ENCODE measurements at places on chromosomes 3 and 15.

GRCh38 chr15:40134885-40135284 is 26.0 kb upstream of the BUB1B start:
- no peak for DNase-seq

GRCh38 chr3:32963871-32964270 is 12.4 kb downstream of the CCR4 start:
- DNase-seq, result no peak

DNA sequence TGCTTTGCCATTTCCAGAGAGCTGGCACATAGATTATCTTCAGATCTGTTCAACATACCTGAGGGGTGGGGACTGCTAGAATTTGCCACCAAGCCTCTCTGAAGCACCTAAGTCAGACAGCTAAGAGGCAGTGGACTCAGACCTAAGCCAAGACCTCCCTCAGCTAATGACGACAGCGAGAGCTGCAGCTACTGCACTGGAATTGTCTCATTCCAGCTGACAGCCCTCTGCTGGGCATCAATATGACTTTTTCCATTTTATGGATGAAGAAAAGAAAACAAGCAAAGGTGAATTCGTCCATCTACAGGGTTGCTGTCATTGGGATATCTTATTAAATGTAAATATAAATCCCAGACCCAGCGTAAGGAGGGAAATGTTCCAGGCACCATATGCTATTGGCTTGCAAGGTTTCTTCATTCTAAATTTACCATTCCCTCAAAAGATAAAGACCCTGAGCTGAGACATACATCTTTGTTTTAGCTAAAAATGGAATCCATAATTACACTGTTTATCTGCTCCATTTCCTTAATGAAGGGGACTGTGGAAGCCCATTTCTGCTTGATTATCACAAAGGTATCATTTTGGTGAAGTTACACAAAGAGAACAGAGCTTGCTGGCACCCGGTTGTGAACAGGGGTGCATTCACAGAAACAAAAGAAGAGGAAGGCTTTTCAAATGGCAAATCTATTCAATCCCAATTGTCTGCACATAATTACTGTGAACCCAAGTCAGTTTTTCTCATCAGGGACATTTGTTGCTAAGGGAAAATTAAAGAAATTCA is 85.5 kb upstream of the LRTM1 start:
- no peak for DNase-seq

DNA sequence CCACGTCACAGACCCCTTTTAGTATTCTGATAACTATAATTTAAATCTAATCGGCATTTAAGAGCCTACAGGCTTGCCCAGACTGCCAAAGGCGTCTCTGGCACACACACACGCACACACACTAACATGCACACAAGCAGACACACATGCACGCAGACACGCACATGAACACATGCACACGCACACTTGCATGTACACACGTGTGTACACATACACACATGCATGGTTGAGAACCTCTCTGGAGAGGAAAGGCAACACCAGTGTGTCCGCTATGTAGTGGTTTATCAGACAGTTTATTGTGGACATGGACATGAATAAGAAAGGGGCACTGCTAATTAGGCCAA is 102.1 kb downstream of the FBLN2 start:
- no peak for DNase-seq

GRCh38 chr3:16739541-16740105 is 134.4 kb upstream of the DAZL start:
- no peak for DNase-seq

- no peak for DNase-seq
Observed at GRCh38 chr3:37338500-37338899, 164.1 kb upstream of the LRRFIP2 start.

DNA sequence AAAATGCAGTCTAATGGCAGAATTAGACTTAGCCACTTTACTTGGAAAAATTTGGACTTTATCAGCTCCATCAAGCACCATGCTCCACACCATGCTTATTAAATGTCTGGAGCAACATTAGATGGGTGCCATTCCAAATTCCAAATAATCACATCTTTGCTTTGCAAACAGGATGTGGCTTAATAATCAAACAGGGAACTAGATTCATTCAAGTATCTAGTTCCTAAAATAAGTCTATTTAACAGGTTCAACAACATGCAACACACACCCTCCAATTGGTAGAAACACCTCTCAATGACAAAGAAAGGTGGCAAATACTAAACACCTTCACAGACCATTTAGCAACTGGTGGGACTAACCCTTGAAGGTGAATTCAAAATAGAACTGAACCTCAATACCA is 3.5 kb downstream of the HEXA start:
- DNase-seq, result no peak

GRCh38 chr15:66757521-66757920 is 55.5 kb downstream of the SMAD6 start:
- no peak for DNase-seq

GRCh38 chr3:131174752-131175151 is 148.1 kb downstream of the NEK11 start:
- no peak for DNase-seq

GRCh38 chr15:25797936-25798901 is 64.9 kb downstream of the ATP10A start:
- DNase-seq, result no peak

- DNase-seq, result no peak
Observed at GRCh38 chr3:13702286-13702685, 153.4 kb downstream of the FBLN2 start.

- peak; percentile 55 for DNase-seq
Observed at GRCh38 chr15:57259568-57260040, 116.7 kb upstream of the CGNL1 start.

- no peak for DNase-seq
Observed at GRCh38 chr3:126304291-126304690, 52.9 kb downstream of the KLF15 start.

- no peak for DNase-seq
Observed at GRCh38 chr3:124787476-124788195, 57.4 kb downstream of the UMPS start.

DNA sequence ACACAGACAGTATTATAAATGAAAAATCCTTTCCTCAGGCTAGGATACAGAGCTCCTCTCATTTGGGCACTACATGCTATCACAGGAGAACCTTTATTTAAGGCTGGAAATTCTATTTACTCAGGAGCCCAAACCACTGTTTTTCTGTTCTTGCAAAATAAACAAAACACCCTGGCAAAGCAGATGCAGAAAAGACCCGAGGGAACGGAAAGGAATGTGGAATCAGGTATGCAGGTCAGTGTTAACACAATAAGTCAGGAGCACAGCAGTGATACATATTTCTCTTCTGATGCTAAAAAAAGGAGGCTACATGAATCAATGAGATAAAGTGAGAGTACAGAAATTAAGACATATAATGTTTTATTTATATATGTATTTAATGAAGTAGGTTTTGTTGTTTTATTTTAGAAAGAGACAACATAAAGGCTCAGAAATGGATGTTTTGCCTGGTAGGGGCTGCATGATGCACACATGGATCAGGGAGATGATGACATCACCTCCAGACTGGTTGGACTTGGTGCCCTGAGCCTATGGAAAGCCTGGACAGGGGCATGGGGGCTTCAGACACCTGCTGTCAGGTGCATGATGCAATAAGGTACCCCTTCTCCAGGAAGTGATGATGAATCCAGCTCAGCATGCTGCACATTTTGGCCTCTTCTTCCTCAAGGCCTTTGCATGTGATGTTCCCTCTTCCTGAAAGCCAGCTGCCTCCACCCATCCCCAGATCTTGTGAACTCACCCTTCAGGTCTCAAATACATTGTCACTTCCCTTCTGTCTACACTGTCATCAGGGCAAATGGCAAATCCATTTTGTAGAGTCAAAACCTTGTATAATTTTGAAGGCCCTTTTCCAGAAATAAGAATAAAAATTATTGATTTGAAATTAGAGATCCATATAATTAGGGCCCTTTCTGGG is 19.1 kb upstream of the RBP1 start:
- no peak for DNase-seq

- DNase-seq, result no peak
Observed at GRCh38 chr3:102237181-102237580, 197.6 kb upstream of the ZPLD1 start.

DNA sequence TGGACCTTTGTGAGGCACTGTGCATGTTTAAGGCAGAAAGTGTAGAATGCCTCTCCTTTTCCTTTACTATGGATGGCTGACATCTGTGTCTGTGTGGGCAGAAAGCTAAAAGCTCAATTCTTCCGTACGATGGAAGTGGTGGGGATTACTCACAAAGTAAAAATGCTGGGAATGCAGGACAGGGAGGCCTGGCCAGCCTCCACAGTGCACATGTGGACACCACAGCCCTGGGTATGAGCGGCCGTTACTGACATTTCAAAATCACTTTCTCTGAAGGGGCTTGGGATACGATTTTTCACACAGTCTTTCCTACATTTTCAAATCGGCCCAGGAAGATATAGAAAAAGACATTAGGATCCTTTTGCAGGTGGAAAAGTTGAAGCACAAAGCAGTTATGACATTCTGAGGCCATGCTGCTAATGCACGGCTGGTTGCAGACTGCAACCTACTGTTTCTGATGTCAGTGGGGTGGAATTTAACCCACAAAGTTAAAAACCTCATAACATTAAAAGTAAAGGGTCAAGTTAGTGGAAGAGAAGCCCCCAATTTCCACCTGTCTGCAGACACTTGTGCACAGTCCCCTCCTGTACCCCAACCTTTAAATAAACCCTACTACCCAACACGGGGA is 27.9 kb downstream of the EHD4 start:
- DNase-seq, result no peak

DNA sequence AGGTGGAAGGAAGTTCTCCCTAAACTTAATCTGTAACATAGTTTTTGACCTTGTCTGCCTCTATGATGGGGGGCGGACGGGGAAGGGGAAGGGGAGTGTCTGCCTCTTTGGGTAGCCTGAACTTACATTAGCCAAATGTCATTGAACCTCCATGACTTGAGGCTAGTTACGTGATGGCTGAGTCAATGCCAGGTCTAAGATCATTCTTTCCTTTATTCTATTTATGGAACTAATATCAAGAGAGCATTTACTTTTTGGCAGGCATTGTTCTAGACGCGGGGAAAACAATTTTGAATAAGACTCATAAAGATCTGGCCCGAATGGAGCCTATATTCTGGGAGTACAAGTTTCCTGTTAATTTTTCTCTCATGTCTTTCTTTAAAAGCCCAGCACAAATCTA is 340.7 kb upstream of the C2CD4B start:
- DNase-seq, result no peak

DNA sequence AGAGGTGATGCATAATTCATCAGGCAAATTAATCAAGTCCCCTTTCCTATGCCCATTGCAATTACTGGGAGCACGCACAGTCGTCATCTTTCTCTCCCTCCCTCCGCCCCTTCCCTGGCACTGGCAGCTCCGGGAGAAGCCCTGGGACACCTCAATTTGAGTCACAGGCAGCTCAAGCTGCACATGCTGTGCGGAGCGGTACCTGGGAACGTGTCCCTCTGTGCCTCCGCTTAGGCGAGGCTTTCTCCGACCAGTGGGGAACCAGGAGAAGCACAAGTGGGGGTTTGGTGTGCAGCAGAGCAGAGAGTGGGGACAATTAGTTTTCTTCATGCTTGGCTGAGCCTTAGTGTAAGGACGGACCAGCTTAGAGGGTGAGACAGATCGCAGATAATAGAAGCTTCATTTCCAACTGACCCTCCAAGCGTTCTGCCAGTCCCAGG is 88.3 kb downstream of the SOX14 start:
- DNase-seq, result no peak

DNA sequence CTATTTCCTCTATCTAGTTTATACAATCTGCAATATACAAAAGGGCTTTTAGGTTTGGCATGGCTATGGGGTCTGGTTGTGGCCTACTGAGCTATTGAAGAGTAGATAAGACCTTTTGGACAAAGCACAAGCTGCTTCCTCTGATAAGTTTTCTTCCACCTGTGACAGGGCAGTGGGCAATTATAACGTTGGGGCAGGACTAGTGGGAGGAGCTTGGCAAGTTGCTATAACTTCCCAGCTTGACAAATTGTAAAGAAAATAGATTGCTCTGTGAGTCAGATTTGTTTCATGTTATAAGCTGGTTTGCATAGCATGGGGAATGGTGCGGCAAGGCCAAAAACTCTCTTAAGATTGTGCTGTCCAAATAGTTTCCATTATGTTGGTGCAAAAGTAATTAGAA is 64.9 kb downstream of the SLC7A14 start:
- no peak for DNase-seq

DNA sequence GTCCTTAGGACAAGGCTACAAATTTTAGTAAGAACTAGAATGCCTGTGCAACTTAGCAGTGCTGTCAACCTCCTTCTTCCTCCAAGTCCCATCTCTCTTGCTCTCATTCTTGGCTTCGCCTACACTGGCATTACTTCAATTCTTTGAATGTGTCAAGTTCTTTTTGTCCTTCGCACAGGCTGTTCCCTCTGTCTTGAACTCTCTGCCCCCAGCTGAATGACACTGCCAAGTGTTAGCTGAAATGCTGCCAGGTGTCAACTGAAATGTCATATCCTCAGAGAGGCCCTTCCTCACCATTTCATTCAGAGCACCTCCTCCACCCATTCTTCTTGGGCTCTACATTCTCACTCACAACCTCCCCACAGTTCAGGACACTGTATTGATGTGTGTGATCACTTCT is 48.8 kb upstream of the PSMD6 start:
- no peak for DNase-seq

- DNase-seq, result no peak
Observed at GRCh38 chr3:17810759-17811158, 68.3 kb upstream of the TBC1D5 start.

DNA sequence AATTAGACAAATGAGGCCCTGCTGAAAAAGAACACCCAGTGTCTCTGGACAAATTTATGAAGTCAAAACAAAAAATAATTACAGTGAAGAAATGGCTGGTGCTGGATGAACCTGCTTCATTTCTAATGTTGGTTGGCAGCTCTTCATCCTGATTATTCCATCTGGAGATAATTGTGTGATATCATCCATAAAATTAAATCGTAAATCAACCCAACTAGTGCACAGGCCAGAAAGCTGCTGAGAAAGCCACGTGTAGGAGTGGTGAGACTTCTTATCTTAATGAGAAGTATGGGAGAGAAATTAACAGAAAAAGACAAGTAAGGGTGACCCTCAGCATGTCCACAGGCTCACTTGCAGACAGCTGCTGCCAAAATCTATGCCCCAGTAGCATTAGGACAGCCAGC is 465.2 kb upstream of the TGFBR2 start:
- no peak for DNase-seq

- no peak for DNase-seq
Observed at GRCh38 chr3:152352554-152352953, 83.8 kb downstream of the MBNL1 start.

- DNase-seq, result no peak
Observed at GRCh38 chr3:4166540-4166939, 136.6 kb upstream of the SETMAR start.

DNA sequence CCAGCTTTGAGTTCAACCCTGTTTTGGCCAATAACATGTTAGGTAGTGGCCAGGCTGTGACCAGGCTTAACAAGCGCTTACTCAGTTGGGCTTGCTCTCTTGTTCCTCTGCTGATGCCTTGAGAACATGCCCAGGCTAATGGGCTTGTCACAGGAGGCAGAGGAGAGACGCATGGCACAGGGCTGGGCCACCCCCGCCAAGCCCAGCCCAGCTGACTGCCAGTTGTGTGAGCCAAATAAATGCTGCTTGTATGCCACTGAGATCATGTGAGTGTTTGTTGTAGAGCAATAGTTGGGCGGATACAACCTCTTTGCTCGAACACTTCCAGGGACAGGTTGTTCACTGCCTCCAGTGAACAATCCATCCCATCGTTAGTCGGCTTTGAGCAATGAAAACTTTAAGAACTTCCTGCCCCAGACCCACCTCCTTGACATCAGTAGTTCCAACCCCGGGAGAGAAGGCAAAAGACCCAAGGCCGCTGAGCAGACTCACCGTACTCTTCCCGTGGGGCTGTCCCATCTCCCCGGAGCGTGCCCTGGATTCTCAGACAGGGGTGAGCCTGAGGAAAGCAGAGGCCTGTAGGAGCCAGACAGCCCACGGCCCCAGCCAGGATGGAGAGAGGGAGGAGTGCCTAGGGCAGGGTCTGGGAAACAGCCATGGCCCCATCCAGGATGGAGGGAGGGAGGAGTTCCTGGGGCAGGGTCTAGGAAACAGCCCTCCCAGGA is 4.1 kb downstream of the PLA2G4F start:
- DNase-seq, result no peak

Measured in left renal pelvis (tissue), 4 donors.